Ammon's horn (tissue), 1 donor: ENCODE measurements at places on chromosomes 1 and 21.

DNA sequence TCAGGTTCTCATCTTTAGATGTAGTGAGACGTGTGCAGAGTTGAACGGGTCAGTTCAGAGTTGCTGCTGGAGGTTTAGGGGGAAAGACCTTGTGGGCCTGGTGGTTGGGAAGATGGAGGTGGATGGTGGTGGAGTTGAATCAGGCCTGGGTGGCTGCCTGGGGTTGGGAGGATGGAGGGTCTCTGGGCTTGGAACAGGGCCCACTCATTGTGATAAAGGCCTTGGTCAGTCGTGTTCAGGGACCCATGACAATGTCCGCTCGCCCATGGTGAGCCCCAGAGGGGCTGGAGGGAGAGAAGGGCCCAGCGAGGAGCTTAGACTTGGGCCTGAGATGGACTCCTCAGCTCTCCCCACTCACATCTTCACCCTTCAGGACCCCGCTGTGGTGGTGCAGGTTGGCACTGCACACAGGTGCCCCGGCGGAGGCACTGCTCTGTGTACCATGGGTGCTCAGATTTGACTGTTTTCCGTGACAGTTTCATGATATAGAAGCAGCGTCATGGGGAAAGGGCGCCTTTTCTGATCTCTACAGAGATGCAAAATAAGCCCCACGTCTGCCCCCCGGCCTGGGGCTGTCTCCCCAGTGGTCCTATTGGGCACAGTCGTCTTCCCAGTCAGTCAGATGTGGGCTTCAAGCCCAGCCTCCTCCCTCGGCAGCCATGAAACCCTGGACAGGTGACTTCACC, 39.2 kb downstream of the DISP3 start:
- no peak for DNase-seq

DNA sequence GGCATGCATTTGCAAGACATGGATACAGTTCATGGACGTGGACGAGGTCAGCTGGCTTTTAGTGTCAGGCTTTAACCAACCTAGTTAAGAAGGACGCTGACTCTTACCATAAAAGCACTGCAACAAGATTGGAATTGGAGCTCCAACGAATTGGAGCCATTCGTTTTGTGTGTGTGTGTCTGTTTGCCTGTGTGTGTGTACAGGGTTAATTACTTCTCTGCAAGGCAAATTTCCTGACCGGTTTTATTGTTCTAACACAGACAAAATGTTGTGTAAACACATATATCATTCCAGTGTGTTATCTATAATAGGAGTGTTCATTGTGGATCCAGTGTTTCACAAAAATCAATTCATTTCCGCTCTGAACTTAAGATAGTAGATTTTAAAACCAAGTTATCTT, 7.9 kb downstream of the ITSN1 start:
- no peak for DNase-seq

DNA sequence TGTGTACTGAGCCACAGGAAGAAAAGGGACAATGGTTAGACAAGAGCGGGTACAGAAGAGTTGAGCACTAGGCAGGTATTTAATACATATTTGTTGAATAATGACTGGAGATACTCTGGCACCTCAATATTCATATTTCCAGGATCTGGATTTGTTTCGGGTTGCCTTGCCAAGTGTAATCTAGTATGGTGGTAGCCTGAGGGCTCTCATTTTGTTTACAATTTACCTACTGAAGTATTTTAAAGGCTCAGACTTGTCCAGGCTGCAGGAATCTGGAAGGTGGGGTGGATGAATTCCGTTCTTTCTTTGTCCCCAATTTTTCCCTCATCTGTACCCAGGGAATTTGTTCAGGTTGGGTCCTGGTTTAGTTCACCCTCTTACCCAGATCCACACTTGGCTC, 95.0 kb downstream of the CACHD1 start:
- no peak for DNase-seq

- no peak for DNase-seq
Observed at GRCh38 chr1:15011661-15012060, 141.9 kb upstream of the TMEM51 start.

- no peak for DNase-seq
Observed at GRCh38 chr1:54375712-54376429, 30.3 kb downstream of the SSBP3 start.

GRCh38 chr1:116268211-116268610, 104.8 kb upstream of the ATP1A1 start:
- DNase-seq = peak; percentile 40

DNA sequence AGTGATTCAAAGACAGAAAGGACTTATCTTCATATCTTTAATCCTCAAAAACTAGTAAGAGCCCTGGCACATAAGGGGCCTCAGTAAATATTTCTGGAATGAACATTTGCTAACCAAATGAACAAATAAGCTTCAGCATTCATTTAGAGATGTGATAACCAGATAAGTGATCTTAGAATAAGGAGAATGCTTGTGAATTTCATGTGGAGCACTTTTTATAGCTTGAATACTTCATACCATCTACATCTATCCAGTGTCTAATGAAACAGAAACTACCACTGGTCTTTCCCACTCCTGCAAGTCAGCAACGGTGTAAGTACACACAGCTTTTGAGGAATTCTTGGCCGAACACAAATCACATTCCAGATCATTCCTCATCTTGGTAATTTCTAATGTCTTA, 38.5 kb downstream of the EDEM3 start:
- no peak for DNase-seq

- no peak for DNase-seq
Observed at GRCh38 chr1:174112489-174113162, 46.7 kb upstream of the RABGAP1L start.

DNA sequence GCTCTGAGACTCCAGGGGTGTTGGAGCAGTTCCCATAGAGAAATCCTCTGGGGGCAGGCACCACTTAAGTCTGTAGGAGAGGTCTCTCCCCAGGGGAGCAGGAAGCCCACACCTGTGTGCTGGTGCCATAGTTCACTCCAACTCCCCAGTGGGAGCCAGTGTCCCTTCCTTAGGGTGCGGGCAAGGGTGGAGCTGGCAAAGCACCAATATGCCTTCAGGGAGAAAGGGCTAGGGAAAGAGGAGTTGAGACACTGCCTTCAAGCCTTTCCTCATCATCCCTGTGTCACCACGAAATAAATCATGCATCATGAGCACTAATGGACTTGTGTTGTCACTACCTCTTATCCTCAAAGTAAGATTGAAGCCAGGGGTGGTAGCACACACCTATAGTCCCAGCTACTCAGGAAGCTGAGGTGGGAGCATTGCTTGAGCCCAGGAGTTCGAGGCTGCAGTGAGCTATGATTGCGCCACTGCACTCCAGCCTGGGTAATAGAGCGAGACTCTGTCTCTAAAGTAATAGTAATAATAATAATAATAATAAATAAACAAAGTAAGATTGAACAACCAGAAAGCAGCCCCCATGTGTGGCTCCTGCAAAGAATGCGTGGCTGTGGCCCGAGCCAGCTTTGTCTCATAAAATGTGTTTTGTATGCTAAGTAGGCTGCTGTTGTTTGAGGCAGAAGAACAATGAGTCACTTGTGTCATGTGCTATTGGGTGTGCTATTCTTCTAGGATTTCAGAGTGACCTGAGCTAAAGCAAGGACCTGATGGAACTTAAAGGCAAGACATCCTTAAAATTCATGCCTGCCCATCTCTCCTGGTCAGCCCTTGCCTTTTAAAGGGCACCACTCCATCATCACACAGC, 6.7 kb upstream of the TIE1 start:
- DNase-seq = peak; percentile 91

GRCh38 chr1:113103977-113104376, 31.0 kb downstream of the LRIG2 start:
- no peak for DNase-seq

- DNase-seq = no peak
Observed at GRCh38 chr1:150150133-150151021, 661 bp downstream of the PLEKHO1 start.

DNA sequence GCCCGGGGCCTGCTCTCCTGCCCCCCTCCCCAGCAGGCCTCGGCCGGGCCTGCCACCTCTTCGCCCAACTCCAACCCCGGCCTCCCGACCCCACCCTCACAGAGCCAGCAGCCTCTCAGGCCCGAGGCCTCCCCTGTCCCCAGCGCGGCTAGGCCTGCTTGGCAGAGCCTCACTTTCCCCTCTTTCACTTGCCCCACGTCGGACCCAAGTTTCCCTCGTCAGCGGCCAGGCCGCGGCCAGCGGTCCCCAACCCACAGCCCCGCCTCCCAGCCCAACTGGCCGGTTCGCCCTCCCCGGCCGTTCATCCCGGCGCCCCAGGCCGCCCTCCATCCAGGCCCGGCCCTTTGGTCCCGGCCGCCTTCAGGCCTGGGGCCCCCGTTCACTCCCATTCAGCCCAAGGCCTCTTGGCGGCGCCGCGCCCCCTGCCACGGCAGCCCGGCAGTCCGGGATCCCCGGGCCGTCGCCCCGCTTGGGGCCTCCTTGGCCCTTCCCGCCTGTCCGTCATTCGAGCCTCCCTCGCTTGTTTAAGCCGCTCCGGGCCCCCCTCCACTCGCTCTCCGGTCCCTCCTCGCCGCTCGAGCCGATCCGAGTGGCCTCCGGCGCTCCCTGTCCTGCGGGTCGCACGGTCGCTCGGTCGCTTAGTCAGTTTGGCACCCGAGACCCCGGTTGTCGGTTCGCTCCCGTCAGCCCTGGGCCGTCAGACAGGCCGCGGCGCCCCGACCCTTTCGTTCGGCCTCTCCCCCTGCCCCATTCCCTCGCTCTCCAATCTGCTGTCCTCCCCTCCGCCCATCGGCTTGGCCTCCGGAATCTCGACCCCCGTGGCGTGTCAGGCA, 1.4 kb downstream of the LRRC41 start:
- DNase-seq = peak; percentile 35

DNA sequence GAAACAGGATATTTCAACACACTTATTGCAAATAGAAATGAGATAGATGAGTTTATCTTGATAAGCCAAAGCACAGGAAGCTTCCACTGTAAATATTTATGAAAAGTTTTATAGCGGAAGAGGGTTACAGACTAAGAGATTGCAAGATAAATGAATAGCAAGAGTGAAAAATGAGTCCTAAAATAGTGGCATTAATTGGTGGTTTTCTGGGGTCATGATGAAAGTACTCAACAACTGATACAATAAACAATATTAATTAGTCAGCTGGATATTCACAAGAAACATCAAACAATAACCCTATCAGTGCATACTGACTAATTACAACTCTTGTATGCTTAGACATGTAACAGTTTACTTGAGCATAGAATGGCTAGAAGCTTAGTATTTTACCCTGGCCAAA, 154.8 kb upstream of the CHODL start:
- DNase-seq = no peak

GRCh38 chr1:186050360-186050759, 316.2 kb downstream of the HMCN1 start:
- DNase-seq = no peak

- DNase-seq = no peak
Observed at GRCh38 chr1:59678040-59678439, 136.7 kb upstream of the HOOK1 start.

DNA sequence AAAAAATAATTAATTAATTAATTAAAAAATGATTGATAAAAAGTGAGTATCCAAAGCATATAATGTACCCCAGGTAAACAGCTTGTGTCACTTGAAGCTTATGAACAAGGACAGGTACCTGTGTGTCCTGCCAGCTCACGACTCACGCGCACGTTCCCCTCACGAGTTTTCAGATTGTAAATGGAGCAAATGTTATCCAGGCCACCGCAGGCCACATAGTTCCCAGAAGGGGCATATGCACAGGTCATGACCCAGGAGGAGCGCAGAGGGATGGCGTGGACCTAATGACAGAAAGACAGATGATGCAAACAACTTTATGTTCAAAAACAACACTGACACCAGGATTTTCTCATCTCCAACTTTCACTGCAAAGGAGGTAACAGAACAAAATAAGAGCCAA, 26.0 kb upstream of the NADK start:
- no peak for DNase-seq

- DNase-seq = no peak
Observed at GRCh38 chr1:222769181-222769580, 32.2 kb downstream of the FAM177B start.

GRCh38 chr1:1809489-1809888, 31.2 kb upstream of the NADK start:
- no peak for DNase-seq

- DNase-seq = no peak
Observed at GRCh38 chr21:28608646-28609045, 384.0 kb downstream of the LTN1 start.

- no peak for DNase-seq
Observed at GRCh38 chr1:241637046-241637590, 3.1 kb downstream of the CHML start.

DNA sequence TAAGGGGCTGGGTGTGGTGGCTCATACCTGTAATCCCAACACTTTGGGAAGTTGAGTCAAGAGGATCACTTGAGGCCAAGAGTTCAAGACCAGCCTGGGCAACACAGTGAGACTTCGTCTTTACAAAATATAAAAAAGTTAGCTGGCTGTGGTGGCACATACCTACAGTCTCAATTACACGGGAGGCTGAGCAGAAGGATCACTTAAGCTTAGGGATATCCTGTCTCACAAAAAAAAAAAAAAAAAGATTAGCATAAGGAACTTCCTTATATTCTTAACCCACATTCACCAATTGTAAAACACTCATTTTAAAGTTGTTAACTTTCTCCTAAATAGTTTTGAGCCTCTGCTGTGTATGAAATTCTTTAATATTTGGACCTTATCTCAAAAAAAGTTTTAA, 53.1 kb downstream of the ABCD3 start:
- no peak for DNase-seq

- no peak for DNase-seq
Observed at GRCh38 chr1:106200711-106201110, 855.8 kb upstream of the PRMT6 start.

DNA sequence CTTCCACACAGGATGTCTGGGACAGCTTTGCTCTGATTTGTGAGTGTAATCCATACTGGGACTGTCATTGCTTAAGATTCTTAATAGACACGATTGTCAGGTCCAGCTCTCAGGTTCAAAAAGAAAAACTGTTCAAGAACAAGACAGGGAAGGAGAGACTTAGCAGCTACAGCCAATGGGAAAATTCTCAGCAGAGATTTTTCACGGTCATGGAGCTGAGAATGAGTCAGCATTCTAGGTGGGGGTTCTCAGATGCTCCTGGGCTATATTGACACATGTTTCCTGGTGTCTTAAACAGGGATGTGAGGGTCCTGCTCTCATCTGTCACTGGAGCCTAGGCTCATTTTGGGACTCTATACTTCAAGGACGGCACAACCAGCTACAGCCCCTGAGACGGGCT, 318.3 kb downstream of the RRAGC start:
- DNase-seq = no peak

GRCh38 chr1:183262628-183263200, 76.7 kb downstream of the LAMC2 start:
- no peak for DNase-seq
